Activated CD4-positive, alpha-beta T cell treated with anti-CD3 and anti-CD28 coated beads, Interleukin-2, amount 10 ng/mL, durations not matched to agents 7 days and 5 days (primary cell): ENCODE measurements at places on chromosomes 4 and X. TPM values are rescaled to one million over a fixed set of nuclear protein-coding genes. Genes with fewer than 3 reads are reported as not detected.

DNA sequence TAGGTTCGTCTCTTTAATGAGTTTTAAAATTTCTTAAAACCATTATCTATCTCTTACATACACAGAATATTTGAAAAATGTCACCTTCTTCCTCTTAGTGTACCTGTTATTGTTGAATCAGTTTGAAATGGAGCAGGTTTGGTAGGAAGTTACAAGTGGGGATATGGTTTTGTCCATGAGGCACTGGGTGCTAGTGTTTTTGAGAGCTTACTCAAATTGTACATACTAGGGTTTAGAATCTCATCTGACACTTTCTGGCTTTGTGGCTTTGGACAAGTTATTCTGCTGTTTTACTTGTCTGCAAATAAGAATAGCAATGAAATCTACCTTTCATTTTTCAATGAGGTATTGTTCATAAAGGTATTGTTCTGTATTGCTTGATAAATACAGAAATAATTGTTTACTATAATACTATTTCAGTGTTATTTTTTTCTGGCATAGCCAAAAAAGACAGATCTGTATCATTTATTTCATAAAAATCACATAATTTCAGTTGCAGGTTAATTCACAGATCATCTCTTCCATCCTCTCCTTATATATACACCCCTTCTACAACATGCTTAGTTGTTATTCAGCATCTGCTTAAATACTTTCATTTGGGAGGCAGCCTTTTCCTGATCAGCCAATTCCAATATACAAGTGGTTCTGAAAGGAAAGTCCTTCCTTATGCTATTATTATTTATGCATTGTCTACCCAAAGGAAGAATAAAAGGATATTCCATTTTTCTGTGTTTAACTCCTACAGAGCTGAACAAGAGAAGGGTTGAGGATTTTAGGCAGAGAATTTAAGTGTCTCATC, 13.3 kb downstream of the NCAPG start:
- peaks cover 34% of the 10 kb centered on the region for H3K4me1 ChIP-seq
- no peak overlapping the region for H3K4me3 ChIP-seq
- H3K27ac ChIP-seq = peak overlapping the region; percentile 46
- H3K36me3 ChIP-seq = peaks cover 66% of the 10 kb centered on the region
- H3K27me3 ChIP-seq = no peaks in the 10 kb centered on the region

- no peaks in the 10 kb centered on the region for H3K27me3 ChIP-seq
- no peaks in the 10 kb centered on the region for H3K4me1 ChIP-seq
- H3K27ac ChIP-seq = no peak overlapping the region
- no peaks in the 10 kb centered on the region for H3K36me3 ChIP-seq
Measured at GRCh38 chrX:77160301-77160700, 286.9 kb upstream of the FGF16 start.

DNA sequence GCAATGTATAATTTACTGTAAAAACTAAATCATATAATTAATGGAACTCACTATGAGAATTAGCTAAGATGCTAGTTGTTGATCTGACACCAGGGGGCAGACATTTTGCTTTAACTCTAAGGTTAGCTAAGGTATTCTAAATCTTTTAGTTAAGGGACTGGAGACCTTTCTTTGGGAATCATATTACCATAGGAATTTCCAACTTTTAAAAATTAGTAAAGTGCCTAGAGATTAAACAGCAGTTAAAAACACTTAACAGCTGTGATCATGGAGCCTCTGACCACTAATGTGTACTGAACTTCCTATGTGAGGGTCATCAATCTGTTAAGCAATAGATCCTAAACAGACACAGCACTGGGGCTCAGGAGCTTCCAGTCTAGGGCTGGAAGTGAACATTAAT, 226.6 kb downstream of the NSUN7 start:
- H3K36me3 ChIP-seq = no peaks in the 10 kb centered on the region
- no peaks in the 10 kb centered on the region for H3K4me1 ChIP-seq
- H3K4me3 ChIP-seq = no peak overlapping the region

The DAPP1 gene
- total RNA-seq = 39.5 TPM
